Activated effector memory CD4-positive, alpha-beta T cell treated with Interleukin-2 at 50 U/mL for 16 hours (primary cell): ENCODE measurements at places on chromosomes 13 and 19.

GRCh38 chr19:42199440-42200115, 17.9 kb downstream of the DEDD2 start:
- peak; percentile 54 for DNase-seq

DNA sequence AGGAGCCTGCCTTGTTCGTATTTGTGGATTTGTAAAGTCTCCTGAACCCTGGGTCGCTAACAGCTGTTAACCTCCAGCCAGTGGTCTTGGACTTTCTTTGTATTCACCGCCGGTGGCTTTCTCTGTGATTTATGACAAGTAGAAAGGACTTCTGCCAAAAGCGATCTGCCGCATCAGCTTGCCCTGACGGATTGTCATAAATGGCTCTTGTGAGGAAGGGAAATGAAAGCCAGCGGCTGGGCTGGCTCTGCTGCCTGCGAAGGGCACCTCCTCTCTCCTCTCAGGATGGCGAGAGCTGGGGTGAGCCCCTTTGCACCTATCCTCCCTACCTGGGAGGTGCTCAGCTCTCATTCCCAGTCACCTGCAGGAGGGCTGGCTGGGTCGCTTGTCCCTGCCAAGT, 25.6 kb downstream of the DHRS12 start:
- no peak for DNase-seq

DNA sequence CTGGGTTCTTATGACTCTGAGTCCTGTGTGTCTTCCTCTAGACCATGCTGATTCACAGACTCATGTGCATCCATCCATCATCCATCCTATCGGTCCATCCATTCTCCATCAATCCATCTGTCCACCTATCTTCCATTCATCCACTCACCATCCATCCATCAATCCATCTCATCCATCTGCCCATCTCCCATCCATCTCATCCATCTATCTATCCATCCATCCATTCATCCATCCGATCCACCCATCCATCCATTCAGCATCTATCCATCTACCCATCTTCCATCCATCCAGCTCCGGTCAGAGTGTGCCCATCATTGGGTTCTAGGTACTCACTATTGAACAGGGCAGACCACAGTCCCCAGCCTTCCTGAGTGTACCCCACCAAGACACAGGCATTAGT, 75.6 kb downstream of the SLC7A1 start:
- DNase-seq: no peak

DNA sequence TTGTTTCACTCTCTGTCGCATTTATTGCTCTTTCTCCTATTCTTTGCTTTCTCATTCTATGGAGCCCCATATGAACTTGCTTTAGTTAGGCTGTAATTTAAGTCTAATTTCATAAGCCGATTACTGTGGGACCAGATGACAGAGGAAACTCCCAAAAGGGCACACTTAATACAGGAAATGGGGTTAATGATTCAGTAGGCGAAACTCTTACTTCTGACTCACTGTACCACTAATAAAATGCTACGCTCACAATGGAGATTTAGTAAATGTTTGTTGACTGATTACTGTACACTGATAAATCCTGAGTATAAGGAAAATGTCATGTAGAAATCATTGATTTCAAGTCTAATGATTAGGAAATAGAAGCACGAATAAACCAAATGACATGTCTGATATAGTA, 276.4 kb downstream of the KLF5 start:
- DNase-seq: no peak

GRCh38 chr19:18610556-18611326, 1.9 kb upstream of the TMEM59L start:
- no peak for DNase-seq

DNA sequence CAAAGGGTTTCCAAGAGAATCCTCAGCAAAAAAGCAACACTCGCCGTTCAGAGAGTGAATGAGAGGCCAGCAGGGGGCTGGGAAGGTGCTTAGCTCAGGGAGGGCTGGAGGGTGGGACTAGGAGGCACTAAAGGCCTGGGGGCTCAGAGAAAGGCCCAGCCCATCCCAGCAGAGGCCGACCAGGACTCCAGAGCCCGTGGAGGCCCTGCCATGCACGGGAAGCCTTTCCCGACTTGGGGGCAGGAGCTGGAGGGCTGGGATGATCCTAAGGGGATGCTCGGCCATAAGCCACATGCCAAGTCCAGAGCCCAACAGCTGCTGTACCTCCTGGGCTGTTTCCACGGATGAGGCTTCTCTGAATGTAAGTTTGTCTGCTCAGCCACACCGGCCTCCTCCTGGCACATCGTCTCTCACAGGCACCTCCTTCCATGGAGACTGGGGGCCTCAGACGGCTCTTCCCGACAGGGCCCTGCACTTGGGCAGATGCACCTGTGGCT, 19.5 kb downstream of the RASA3 start:
- DNase-seq: no peak

DNA sequence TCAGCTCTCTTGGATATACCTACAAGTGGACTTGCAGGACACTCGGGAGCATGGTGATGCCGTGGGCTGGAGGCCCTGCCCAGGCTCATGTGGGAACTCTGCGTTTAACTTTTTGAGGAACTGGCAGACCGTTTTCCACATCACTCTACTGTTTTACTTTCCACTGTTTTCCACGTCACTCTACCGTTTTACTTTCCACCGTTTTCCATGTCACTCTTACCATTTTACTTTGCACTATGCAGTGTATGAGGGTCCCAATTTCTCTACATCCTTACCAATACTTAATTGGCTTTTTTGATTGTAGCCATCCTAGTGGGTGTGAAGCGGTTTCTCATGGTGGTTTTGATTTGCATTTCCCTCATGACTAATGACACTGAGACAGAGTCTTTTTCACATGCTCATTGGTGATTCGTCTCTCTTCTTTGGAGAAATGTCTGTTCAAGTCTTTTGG, 40.5 kb downstream of the GATAD2A start:
- no peak for DNase-seq

- no peak for DNase-seq
These were observed 219 bp upstream of the FSTL3 start for GRCh38 chr19:676007-676338.

GRCh38 chr13:25466880-25467279, 95.1 kb downstream of the ATP8A2 start:
- DNase-seq: no peak

DNA sequence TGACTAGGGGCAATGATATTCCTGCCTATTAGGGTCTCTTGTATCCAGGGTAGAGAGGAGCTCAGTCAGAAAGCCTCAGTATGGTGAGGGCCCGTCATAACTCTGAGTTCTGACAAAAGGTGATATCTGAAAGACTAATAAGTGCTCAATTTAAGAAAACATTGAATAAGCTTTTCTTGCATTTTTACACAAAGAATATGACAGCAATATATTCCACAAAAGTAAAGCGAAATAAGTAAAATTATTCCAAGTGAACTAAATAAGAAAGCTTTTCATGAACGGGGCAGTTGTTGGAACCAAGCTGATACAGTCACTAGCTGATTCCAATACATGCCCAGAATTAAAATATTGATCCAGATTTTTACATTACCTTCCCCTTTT, 40.5 kb downstream of the CEACAM1 start:
- no peak for DNase-seq

GRCh38 chr13:23386533-23386932, 47.0 kb downstream of the SACS start:
- no peak for DNase-seq

GRCh38 chr13:26074706-26075105, 22.9 kb upstream of the SHISA2 start:
- no peak for DNase-seq

DNA sequence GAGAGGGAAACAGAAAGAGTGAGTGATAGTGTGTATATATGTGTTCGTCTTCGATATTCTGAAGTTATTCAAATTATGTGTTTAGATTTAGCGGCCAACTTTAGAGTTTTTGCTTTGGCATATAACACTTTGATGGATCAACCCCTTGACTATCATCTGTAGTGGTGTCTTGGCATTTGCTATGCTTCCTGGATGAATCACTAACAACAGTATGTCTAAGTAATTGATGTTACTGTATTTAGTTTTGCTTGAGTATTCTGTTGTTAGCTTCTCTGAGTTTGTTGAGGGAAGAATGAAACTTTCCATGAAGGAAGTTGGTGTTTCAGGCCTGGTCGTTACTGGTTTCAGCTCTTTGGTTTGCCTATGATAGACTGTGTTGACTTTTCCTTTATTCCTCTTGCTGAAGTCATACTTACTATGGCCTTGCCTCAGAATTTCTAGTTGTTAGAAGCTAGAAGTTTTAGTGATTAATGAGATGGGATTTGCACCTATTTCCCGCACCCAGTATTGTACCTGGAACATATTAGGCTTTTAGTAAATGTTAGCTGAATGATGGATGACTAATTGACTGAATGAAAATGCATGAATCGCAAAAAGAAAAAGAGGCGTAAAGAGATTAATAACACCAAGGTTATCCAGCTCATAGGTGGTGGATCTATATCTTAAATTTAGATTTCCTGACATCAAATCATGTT, 20.7 kb downstream of the NDFIP2 start:
- DNase-seq: no peak

DNA sequence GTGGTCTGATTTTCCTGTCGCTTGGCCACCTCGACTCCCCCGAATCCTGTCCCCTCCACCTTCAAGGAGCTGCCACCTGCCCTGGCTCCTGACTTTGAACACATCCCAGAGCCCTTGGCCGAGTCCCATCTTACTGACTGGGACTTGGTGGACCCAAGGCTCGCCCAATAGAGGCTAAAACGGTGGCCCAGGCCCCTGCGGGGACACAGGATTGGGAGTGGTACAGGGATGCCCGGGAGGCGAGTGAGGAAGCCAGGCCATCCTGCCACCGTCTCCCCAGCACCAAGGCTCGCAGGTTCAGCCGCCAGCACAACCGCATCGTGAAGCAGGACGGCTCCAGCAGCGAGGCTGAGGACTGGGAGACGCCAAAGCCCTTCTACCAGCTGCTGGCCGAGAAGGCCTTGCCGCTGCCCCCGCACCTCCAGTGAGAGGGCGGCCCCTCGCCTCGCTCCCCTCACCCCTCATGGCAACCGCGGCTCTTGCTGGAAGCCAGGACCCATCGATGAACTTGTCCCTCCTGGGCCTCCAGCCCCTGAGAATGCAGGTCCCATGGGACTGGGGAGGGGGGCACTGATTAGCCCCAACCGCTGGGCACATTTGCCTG, 5.3 kb downstream of the SIX5 start:
- no peak for DNase-seq

- DNase-seq: no peak
These were observed 1.4 kb upstream of the VSTM2B start for GRCh38 chr19:29524201-29524911.

- DNase-seq: no peak
These were observed 263.0 kb downstream of the DCT start for GRCh38 chr13:94216476-94216875.

GRCh38 chr19:15197275-15197941, 3.4 kb downstream of the NOTCH3 start:
- DNase-seq: no peak

GRCh38 chr19:33064792-33065550, at the start of gene RHPN2:
Gene RHPN2 (minus strand): TSS chr19:33064888. CDS start chr19:33064852, 36 bp downstream.
- DNase-seq: peak; percentile 8
